DMS79 (cell line): ENCODE measurements at places on chromosomes 5 and 9.
A peak's percentile ranks its signal among the peaks of the same experiment; 100 is the strongest.

GRCh38 chr9:82443312-82443711, 454.7 kb downstream of the SPATA31D1 start:
- DNase-seq, result no peak

DNA sequence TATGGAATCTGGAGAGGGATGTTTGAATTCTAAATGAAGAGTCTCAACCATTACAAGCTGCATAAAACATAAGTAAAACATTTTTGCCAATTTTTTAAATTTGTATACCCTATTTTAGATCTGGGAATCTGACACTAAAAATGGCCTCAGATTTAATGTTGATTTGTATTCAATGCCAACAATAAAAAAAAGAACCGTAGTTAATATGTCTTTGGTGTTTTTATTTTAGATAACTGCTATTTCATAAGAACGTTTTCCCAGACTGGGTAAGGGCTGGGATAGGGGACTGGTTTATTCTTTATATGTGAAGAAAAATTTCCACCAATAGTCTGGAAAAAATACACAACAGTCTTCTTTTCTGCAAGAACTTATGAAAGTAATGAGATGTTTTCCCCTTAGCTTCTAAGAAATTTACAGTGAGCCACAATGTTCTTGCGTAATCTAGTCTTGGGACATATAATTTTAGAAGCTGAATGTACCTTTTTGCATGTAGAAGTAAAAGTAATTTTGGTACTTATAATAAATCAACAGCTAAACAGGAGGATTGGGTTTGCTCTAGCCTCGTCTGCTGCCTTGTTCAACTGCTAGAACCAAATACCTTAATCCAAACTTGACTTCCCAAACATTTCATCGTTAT, 244.6 kb upstream of the EFNA5 start:
- no peak for DNase-seq

DNA sequence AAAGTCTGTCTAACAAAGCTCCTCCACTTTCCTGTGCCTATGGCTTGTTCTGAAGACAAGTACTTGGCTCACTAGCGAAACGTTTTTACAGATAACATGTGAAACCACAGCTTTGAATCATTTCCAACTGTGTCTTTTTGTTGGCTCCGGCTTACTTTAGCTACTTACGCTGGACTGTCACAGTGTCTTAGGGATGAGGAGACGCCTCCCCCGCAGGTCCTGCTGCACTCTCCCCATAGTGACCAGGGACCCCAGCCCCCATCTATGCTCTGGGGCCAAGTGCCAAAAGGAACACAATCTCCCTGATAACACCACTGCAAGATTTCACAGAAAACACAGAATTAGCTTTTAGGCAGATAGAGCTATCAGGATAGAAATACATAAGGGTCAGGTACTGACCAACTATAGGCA, 219.1 kb downstream of the ADAMTS6 start:
- DNase-seq, result peak; percentile 4

- DNase-seq, result no peak
These were observed 18.3 kb downstream of the SH3TC2 start for GRCh38 chr5:149044453-149045088.

- DNase-seq, result no peak
These were observed 3.5 kb downstream of the RPL7A start for GRCh38 chr9:133351526-133351907.

GRCh38 chr5:78985725-78986223, 664 bp upstream of the ARSB start:
- no peak for DNase-seq

DNA sequence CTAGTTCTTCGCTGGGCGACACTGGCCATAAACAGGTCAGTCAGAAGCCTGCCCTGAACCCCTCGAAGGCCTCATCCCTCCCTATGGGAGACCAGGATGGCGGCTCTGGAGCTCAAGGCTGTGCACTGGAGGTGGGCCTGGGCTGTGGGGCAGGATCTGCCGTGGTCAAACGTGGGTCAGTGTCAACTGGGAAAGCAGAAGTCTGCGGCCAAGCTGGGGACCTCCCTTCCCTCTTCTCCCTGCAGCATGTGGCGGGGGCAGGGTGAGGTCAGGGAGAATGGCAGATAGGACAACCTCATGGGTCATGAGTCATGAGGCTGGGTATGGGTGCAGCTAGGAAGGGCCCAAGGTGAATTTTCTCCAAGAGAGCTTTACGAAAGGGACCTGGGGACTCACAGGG, 132.9 kb downstream of the RXRA start:
- no peak for DNase-seq

- DNase-seq, result no peak
These were observed 5.1 kb downstream of the TBC1D13 start for GRCh38 chr9:128792134-128792533.

- DNase-seq, result no peak
These were observed 6.3 kb downstream of the NR4A3 start for GRCh38 chr9:99828054-99828416.

DNA sequence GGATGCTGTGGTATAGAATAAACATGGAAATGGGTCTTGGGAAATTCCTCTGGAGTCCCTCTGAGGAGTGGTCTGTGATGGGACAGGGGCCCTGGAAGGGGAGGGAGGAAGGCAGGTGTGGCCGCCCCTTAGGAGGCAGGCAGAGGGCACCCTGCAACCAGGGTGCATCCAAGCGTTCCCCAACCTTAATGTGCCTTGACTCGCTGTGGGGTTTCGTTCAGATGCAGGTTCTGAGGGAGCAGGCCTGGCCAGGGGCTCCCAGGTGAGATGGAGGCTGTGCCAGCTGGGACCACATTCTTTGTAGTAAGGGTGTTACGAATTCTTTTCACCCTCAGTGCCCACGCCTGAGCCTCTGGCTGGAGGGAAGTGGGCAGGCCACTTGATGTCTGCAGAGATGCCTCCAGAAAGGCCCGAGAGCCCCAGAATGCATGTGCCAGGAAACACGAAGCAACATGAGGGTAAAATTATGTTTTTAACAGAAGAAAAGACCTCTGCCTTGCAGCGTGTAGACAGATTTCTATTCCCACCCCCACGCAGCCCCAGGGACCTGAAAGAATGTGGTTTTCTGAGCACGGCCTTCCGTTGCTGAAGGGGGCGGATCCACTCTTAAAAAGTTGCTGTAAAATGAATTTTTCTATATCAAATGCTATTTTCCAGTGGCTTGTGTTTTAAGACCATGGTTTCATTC, 150.4 kb upstream of the IER5L start:
- DNase-seq, result no peak

DNA sequence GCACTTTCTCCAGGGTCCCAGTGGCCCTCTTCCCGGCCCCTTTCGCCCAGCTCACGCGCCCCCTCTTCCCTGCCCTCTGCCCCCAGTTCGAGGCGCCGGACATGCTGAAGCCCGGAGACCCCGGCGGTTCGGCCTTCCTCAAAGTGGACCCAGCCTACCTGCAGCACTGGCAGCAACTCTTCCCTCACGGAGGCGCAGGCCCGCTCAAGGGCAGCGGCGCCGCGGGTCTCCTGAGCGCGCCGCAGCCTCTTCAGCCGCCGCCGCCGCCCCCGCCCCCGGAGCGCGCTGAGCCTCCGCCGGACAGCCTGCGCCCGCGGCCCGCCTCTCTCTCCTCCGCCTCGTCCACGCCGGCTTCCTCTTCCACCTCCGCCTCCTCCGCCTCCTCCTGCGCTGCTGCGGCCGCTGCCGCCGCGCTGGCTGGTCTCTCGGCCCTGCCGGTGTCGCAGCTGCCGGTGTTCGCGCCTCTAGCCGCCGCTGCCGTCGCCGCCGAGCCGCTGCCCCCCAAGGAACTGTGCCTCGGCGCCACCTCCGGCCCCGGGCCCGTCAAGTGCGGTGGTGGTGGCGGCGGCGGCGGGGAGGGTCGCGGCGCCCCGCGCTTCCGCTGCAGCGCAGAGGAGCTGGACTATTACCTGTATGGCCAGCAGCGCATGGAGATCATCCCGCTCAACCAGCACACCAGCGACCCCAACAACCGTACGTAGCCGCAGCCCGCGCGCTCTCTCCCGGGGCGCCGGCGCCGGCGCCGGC, 1.0 kb downstream of the PRDM6 start:
- no peak for DNase-seq

- no peak for DNase-seq
These were observed 112.5 kb downstream of the CRB2 start for GRCh38 chr9:123468541-123468940.

GRCh38 chr9:128190516-128191405, 611 bp downstream of the CIZ1 start:
- no peak for DNase-seq

- DNase-seq, result no peak
These were observed 85.0 kb upstream of the HRH2 start for GRCh38 chr5:175572886-175573285.

- DNase-seq, result peak; percentile 5
These were observed 4.2 kb downstream of the UBE2QL1 start for GRCh38 chr5:6452622-6453504.

DNA sequence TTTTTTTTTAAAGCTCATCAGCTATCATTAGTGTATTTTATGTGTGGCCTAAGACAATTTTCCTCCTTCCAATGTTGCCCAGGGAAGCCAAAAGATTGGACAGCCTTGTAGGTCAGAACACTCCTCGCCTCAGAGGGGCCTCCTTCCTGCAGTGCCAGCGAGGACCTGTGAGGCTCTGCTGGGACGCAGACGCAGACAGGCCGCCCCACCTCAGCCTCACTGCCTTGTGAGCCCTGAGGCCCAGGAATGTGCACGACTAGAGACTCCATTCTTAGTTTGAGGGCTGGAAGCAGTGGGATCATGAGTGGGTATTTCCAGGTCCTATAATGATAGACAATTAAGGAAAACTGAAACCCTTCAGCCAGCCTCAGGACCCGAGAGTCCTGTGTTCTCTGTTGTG, 85.4 kb downstream of the PJA2 start:
- no peak for DNase-seq

GRCh38 chr5:113546703-113547183, 33.2 kb downstream of the YTHDC2 start:
- no peak for DNase-seq

DNA sequence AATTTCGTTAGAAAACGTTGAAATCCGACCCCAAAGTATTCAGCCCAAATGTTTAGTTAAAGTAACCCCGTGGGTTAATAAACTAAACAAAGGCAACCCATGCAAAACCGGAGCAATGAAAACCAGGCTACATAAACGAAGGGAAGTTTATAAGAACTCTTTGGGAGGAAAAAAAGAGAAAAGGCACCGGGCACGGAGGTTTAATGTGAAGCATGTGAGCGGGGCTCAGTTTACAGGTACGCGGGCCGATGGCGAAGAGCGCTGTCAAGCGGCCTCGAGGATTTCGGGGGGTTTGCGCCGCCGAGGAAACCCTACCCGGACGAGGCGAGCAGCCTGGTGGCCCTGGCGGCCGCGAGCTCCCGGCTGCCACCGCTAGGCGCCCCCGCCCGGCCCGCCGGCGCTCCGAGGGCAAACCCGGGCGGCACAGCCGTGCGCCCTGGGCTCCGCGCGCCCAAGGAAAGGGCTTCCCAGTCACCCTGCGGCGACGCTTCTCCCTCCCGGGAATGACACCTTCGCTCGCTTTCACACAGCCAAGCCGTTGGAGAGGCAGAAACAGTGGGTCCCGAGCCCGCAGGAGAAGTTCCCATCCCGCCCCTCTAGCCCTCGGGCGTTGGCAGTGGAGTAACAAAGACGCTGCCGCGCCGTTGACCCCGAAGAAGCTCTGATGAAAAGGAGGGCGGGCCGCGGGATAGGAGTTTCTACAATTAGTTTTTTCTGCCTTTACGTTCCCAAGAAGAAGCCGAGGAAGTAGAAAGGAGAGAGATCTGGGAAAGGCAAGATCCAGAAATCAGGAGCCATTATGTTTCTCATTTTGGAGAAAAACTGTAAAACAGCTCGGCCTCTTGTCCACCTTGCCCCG, 126.0 kb downstream of the TMEM174 start:
- no peak for DNase-seq

GRCh38 chr9:91234523-91234922, 127.2 kb downstream of the AUH start:
- DNase-seq, result no peak

DNA sequence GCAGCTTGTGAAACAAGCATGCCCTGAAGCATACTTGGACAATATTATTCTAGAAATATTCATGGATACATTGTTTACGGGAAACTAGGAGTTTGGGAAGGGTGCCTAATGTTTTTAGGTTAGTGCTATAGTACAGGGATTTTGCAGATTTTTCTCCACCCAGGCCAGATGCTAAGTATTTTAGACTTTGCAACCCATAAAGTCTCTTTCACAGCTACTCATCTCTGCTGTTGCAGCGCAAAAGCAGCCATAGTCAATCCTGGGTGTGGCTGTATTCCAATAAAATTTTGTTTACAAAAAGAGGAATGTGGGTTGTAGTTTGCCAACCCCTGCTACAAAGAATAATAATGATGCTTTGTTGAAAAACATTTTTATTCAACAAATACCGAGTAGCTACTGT, 106.2 kb downstream of the CEMIP2 start:
- no peak for DNase-seq

- DNase-seq, result no peak
These were observed 35.0 kb downstream of the RANBP17 start for GRCh38 chr5:170896779-170897178.

DNA sequence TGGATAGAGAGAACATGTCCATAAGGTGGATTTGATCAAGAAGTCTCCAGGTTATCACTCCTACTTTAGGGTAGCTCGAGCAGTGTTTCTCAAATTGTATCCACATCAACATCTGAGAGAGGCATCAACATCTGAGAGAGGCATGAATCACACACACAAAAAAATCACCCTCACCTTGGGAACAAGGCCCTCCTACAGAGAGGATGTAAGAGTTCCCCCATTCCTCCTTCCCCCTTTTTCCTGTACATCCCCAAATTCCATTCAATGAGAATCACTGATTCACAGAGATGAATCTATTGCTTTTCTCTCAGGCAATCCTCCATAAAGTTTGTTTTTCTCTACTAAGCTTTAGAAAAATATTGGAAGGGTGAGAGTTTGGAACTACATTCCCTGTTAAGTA, 233.4 kb upstream of the CDH6 start:
- DNase-seq, result no peak

GRCh38 chr9:135303280-135303647, 176.3 kb upstream of the PPP1R26 start:
- DNase-seq, result no peak

DNA sequence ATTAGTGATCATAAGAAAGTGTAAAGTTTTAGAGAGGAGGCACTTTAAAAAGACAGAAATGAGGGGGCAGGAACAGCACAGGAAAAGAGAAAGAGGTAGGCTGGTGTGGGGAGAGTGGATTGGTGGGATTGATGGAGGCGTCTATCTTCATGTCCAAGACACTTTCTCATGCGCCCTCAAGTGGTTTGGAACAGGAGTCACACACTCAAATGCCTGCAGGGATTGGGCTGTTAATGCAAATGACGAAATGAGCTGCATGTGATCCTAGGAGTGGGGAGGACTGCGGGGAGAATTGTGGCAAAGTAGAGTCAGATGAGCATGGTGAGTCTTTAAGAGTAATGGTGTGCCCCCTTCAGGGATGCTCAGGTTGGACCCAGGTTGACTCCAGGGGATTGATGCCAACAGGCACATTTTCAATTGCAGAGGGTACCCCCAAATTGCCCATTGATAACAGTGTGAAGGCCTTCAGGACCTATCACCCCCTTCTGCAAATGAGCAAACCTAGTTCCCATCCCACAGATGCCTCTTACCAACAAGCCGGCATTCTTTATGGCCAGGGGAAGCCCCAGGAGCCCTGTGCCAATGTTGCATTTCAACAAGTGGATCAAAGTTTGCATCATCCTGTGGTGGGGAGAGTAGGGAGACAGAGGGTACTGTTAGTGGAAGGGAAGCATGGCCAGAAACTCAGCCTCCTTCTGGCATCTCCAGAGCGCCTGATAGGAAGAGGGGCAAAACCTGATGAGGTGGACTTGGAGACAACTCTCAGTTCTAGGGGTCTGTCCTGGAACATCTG, 5.3 kb downstream of the SLC36A3 start:
- DNase-seq, result no peak
